ENCODE measurements at places on chromosomes 12 and 14.

- DNase-seq: no peak
These were observed 34.3 kb upstream of the SLC38A1 start for GRCh38 chr12:46303039-46303666.

- no peak for DNase-seq
These were observed 157.2 kb downstream of the GARIN6 start for GRCh38 chr12:99804715-99805114.

- no peak for DNase-seq
These were observed 408.6 kb upstream of the SYT1 start for GRCh38 chr12:78455991-78456390.

- DNase-seq: no peak
These were observed 5.7 kb downstream of the LHX5 start for GRCh38 chr12:113465808-113466453.

DNA sequence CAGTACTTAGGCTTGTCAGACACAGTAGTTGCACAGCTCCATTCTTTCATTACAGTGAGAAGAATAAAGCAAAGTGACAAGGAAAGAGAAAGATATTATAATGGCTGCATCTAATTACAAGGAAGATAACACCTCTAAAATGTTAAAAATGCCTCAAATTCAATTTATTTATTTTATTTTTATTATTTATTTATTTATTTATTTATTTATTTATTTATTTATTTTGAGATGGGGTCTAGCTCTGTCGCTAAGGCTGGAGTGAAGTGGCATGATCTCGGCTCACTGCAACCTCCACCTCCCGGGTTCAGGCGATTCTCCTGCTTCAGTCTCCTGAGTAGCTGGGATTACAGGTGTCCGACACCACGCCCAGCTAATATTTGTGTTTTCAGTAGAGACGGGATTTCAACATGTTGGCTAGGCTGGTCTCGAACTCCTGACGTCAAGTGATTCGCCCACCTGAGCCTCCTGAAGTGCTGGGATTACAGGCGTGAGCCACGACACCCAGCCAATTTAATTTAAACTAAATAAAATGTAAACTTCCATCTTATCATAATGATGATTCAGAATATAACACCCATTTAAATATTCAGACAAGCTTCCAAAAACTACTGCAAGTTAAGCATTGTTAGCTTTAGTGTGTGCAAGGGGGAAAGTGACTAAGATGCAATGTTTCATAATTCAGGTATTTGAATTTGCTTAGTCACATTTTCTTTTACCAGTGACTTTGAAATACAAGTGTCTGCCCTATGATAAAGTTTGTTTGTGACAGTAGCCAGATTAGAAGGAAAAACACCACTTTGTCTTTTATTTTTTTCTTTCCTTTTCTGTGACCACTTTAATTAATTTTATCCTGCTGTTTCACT, 2.4 kb upstream of the CFAP54 start:
- DNase-seq: no peak

DNA sequence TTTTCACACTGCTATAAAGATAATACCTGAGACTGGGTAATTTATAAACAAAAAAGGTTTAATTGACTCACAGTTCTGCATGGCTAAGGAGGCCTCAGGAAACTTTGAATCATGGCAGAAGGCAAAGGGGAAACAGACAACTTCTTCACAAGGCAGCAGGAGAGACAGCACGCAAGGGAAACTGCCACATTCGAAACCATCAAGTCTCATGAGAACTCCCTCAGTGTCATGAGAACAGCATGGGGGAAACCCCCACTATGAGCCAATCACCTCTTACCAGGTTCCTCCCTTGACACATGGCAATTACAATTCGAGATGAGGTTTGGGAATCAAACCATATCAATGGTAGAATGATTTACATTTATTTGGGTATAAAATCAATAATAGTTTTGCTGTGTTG, 558.5 kb downstream of the TMTC2 start:
- no peak for DNase-seq

DNA sequence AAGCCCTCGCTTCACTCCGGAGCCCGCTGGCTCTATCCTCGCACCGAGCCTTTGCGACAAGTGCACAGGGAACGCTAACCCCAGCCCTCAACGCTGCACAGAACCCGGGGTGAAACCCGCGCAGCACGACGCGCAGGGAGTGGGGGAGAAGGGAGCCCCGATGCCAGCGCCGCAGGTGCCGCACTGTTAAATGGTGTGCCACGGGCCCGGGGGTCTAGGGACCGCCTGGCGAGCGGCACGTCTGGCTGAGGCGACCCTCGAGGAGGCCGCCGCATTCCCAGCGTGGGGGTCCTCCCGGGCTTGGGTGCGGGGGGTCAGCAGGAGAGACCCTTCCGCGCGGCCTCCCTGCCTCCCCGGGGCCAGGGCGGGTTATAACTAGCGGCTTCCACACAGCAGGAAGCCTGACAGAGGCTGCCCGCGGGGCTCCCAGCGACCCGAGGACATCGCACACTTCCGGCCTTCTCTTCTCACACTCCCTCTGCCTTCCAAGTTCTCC, 23.8 kb upstream of the LRTM2 start:
- DNase-seq: no peak

DNA sequence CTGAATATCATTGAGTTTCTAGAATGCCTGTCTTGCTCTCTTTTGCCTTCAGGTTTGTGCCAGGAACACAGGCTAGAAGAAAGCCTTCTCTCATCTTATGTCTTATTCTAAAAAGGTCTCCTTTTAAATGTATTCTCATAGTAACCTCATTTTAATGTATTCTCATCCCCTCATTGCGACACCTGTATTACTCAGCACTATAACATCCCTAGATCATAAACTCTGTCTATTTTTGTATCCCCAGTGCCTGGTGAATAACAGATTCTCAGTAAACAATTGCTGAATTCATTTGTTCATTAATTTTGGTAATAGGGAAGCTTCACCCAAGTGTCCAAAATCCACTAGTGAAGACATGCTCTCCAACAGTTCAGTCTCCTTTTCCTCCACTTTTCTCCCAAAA, 8.8 kb upstream of the LRRK2 start:
- DNase-seq: no peak

- peak; percentile 45 for DNase-seq
These were observed 2.8 kb upstream of the CYP46A1 start for GRCh38 chr14:99681101-99681831.

DNA sequence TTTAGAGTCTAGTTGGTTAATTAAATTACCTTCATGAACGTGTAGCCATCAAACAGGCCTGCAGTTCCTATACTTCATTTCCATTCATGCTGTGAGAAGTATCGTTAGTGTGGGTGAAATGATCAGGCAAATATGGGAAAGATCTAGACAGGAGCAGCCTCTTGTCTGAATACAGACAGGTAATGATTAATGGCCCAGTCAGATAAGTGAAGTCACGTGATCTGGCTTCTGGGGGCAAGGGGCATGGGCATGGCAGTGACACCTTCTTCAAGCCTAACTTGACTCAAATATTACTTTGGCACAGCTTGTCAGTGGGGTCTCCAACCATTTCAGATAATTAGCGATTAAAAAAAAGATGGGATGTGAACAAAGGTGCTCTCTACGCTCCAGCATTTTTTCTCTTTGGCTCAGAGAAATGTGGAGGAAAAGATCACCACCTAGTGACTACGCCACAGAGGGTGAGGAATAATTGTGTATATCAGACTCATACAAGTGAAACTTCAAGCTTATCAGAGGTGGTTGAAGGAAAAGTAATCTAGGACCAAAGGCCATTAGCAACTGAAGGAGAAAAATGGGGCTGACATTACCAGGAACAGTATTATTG, 17.8 kb downstream of the GUCY2C start:
- no peak for DNase-seq

GRCh38 chr14:78164226-78164853, 5.8 kb upstream of the NRXN3 start:
- no peak for DNase-seq

GRCh38 chr12:69872804-69873203, 47.8 kb downstream of the MYRFL start:
- DNase-seq: no peak

- DNase-seq: no peak
These were observed 4.4 kb upstream of the TINF2 start for GRCh38 chr14:24246765-24247212.

All from NCI-H1417 treated with DMSO at 0.1 percent for 48 hours (cell line).